Heart right ventricle (tissue), 16 donors: ENCODE measurements at places on chromosomes 5 and 9. TPM values are rescaled to one million over a fixed set of nuclear protein-coding genes. Genes with fewer than 3 reads are reported as not detected.

Gene IFNA13
- not detected for polyA plus RNA-seq

Gene DND1
- 0.81 TPM for polyA plus RNA-seq

Gene LIX1
- polyA plus RNA-seq, result 0.01 TPM

Gene CSF1R
- polyA plus RNA-seq, result 6.4 TPM

DNA sequence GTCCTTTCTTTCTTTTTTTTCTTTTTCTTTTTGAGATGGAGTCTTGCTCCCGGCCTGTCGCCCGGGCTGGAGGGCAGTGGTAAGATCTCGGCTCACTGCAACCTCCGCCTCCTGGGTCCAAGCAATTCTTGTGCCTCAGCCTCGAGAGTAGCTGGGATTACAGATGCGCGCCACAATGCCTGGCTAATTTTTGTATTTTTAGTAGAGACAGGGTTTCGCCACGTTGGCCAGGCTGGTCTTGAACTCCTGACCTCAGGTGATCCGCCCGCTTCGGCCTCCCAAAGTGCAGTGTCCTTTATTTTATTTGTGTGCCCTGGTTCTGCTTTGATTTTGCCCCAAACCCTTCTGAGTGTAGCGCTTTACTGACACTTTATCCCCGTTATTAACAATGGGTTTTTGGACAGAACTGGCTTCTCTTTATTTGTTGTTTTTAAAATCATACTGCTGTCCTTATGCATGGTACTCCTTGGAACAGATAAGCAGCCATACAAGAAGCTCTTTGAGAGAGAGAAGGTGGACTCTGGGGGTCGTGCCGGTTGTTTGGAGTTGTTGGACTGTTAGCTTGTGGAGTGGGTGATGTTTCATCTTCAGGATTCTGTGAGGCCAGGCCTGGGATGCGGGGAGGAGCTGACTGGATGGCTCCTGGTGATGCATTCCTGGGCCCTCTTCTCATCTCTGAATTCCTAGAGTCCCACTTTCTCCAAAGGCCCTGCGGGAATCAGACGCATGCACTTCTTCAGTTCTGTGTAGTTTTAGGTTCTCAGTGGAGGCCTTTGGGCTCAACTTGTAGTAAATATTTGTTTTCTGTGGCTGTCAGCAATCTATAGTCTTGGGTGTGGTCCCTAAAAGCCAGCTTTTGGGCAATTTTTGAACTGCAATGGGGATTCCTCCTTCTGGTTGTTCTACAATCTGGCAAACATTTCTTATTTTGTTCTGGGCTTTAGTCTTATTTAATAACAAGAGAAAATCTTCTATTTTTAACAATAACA, 47.8 kb downstream of the PTTG1 start:
- no peak for DNase-seq

DNA sequence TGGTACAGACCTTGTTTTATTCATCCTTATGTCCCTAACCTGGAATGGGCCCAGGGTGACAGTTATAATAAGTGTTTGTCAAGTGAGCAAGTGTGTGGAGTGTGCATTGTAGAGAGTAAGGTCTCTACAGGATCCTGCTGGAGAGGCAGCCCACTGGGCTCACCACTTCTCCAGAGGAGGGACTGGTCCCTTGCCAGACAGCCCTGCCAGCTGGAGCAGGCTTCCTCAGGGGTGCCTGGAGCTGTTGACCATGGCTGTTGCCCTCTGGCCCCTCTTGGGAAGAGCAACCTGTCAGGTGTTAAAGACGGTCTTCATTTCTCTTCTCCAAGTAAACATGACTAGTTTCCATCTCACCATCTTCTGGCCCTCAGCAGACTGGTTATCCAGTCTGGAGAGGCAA, 20.0 kb downstream of the IRF1 start:
- DNase-seq, result no peak

DNA sequence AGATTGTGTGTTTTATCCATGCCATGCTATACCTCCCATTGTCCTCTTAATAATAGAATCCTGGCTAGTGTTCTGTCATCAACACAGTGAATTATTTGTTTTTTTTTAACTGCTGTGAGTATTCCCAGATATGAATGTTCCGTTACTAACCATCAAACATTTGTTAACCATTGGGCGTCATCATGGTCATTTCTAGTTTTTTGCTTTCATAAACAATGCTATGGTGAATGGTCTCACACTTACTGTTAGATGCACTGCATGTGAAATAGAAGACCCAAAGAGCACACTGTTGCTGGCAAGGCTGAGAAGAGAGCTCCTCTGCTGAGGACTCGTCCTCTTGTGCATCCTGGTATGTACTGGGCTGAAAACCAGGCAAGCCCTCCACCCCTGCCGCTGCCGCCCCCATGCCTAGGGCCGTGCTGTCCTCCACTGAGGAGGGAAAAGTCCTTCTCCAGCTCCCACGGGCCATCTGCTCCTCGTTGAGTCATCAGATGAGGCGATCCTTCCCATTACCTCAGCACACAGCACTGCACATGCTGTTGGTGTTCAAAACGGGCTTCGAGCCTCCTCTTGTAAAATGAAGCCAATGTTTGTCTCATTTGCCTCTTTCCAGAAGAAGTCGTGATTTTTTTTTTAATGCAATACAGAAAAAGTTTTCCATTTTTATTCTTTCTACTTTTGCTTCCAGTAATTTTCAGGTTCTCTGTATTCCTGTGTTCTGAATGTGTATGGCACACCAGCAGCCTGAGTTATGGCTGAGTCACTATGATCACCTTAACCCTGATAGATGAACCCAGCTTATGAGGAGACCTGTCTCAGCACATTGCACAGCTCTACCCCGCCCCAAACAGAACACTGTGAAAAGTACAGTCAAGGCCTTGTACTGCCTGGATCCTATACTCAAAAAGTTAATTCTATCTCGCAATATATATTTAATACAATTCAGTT, 219.0 kb downstream of the AOPEP start:
- peak; percentile 63 for DNase-seq

DNA sequence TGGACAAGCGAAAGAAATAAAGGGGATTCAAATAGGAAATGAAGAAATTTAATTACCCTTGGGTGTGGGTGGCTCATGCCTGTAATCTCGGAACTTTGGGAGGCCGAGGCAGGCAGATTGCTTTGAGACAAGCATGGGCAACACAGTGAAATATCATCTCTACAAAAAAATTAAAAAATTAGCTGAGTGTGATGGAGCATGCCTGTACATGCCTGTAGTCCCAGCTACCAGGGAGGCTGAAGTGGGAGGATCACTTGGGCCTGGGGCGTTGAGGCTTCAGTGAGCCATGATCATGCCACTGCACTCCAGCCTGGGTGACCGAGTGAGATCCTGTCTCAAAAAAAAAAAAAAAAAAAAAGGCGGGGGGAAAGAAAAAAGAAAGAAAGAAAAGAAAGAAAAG, 4.0 kb upstream of the RCL1 start:
- no peak for DNase-seq

DNA sequence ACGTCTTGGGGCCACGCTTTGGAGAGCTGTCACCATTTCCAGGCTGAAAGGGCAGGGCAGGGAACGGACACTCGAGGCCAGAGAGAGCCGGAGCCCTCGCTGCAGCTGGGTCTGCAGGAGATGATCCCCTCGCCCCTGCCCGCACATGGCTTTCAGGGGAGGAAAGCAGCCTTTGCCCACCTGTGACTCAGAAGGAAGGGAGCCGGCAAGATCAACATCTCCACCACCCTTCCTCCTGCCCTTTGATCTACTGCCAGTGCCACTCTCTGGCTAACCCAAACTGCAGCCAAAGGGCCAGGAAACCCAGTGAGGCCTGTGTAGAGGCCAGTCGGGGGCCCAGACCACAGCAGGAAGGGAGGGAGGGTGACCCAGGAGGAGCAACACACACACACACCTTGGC, 137.1 kb upstream of the ERCC6L2 start:
- DNase-seq, result no peak

DNA sequence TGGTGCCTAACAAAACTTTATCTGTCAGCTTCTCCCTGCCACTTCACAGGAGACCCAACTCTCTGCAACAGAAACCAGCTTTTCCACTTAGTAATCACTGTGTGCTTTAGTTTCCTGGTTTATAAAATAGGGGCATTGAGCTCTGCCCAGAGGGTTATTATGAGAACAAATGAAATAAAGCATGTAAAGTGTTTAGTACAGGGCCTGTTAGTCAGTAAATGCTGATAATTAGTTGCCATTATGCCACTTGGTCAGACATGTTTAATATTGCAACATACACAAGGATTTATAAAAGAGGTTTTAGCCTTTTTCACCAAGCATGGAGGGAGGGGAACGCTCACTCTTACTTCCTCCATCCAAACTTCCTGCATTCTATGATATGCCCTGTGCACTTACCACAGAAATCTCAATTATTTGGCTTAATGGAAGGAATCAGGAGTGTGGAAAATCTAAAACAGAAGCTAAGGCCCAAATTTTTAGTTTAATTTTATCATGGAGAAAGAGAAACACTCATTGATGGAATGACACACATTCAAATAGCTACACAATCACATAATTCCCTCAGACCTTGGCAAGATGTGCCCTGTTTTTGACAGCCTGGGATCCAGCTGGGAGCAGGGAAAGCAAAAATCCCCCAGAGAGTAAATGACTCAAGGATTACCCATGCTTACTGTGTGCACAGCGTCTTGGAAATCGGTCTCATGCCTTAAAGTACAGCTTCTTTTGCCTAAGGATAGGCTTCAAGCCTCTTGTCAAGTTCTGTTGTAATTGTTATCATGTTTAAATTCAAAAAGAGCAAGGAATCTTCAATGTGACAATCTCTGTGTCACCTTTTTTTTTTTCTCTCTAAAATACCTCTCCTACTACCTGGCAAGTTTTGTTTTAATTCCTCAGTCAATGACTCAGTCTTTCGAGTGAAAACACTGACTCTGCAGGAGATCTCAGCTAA, 34.0 kb downstream of the ZNF474 start:
- no peak for DNase-seq

DNA sequence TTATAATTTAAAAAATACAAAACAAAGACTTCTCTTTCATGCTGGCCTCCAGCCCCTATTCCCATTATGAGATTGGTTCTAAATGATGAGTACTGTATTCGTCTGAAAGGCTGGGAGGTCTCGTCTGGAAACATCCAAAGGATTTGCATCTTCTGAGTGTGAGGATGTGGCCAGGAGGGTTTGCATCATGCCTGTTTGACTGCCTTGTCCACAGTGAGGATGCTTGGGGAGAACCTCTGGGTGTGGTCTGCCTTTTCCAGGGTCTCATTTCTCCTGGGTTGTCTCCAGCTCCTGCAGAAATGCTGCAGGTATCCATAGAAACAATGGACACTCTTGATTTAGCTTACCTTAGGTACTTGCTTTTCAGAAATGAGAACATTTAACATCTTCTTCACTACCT, 26.4 kb upstream of the CXCL14 start:
- DNase-seq, result no peak

GRCh38 chr5:91864962-91865361, 481.8 kb upstream of the ARRDC3 start:
- no peak for DNase-seq

DNA sequence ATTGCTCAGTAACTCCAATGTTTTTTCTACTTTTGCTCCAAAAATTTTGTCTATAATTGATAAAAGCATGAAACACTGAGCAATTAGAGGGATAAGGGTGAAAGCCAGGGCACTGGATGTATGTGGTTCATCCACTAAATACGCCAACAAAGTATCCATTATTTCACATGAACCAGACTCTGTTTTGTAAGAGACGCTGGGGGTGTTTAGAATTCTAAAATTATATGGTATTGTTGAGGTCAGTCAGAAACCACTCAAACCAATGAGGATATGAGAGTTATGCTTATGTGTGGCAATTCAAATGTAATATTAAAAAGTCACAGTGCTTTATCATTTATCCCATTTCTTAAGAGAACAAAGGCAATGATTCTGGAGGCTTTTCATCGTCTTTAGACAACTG, 220.2 kb downstream of the EFNA5 start:
- no peak for DNase-seq

DNA sequence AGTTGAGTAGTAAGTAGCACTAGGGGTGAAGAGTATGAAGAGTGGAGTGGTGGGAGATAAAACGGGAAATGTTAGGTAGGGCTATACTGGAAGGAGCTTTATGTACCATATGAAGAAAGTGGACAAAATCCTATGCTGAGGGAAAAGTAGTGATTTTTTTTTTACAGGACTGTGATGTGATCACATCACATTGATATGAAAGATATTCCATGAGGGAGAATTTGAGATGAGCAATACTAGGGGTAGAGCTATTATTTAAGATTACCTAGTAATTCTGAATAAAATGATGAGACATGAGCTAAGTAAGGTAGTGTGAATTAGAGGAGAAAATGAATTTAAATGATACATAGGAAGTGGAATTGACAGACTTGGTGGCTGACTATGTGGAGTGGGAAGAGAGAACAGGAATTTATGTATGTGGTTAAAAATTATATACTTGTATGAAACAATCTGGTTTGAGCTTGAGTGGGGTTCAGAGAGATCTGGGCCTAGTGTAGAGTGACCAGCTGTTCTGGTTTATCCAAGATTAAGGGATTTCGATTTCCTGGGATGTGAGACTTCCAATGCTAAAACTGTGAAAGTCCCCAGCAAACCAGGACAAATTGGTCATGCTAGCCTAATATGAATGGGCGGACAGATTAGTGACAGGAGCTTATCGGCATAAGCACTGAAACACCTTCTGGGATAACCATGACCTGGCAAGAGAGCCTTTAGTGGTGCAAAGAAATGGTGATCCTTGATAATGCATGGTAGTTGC, 29.3 kb upstream of the STOM start:
- no peak for DNase-seq

DNA sequence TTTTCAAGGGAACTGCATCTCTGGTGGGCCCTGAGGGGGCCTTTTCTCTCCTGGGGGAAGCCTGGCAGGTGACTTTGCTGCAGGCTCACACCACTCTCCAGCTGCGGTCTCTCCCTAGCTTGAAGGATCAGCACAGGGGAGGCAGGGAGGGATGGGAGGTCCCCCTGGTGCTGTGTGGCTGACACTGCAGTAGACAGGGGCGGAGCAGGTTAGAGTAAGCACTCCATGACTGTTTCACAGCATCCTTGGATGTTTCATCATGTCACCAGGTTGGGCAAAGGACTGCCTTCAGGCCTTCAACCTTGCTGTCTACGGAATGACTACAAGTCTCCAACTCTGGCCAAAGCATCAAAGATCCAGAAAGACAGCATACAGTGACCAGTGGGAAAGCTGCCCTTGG, 470.7 kb downstream of the CDK5RAP2 start:
- DNase-seq, result no peak

DNA sequence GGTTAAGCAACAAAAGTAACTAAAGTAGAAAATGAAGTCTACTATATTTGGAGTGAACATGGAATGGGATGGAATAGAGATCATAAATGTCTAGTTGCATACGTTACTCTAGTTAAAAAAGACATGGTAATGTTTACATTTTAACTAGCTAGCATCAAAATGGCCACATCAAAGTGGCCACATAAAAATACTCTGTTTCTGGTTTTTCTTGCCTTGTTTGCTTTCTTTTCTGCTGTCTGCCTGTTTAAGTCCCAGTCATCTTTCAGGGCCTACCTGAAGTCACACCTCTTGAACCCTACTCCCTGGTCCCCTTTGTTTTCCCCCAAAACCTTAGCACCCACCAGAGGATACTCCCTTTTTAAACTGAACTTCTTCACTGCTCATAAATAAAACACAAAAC, 6.4 kb upstream of the KIF2A start:
- no peak for DNase-seq

DNA sequence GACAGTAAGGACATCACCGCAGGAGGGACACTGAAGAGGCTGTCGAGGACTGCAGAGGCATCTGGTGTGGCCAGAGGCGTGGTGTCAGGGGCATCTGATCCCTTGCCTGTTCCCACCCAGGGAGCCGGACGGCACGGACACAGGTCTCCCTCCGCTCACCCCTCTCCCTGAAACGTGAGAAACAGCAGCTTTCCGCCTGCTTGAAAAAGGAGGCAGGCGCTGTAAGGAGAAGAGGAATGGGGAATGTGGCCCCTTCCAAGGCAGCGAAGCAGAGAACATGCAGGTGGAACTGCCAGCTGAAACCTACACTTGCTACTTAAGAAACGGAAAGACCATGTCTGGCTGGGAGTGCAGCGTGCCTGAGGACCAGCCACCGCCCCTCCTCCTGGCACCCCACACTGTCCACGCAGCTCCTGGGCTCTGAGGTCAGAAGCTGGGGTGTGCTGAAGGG, 176.2 kb downstream of the GAPVD1 start:
- no peak for DNase-seq
